ENCODE measurements at places on chromosomes 2 and 18.

- no peak for DNase-seq
These were observed 42.8 kb upstream of the TTC39C start for GRCh38 chr18:23971666-23972230.

GRCh38 chr2:5392658-5393057 lies 299.5 kb upstream of the SOX11 start:
- DNase-seq = no peak

GRCh38 chr2:240983361-240983995 lies 14.9 kb upstream of the SNED1 start:
- DNase-seq = no peak

DNA sequence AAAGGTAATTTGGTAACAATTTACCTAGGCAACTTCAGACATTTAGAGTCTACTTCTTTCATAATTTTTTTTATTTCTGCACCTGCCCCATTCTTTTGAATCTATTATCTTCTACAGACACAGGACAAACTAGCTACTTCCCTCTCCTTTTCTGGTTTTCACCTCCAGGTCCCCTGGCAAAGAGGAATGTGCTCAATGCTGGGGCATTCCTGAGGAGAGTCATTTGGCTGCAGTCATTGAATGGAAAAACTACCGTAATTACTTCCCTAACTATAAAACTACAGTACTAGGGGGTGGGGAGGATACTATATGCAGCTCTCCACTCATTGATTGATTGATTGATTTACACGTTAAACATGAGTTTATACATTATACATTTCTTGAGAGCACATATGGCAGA lies 11.2 kb upstream of the ARHGAP28 start:
- DNase-seq = no peak

GRCh38 chr2:46858702-46859090 lies 56.9 kb downstream of the MCFD2 start:
- DNase-seq = no peak

- no peak for DNase-seq
These were observed 19.5 kb upstream of the CFAP36 start for GRCh38 chr2:55500025-55500424.

DNA sequence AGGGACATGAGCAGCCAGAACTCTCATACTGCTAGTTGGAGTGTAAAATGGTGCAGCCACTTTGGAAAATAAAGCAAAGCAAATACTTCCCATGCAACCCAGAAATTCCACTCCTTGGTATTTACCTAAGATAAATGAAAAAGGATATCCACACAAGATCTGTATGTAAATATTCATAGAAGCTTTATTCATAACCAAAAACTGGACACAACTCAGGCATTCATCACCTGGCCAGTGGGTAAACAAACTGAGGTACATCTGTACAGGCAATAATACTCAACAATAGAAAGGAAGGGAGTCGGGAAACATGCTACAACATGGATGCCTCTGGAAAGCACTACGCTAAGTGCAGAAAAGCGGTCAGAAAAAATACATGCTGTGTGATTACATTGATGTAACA lies 2.5 kb upstream of the LOXHD1 start:
- DNase-seq = no peak

- no peak for DNase-seq
These were observed 186.4 kb upstream of the FAM98A start for GRCh38 chr2:33785201-33786106.

DNA sequence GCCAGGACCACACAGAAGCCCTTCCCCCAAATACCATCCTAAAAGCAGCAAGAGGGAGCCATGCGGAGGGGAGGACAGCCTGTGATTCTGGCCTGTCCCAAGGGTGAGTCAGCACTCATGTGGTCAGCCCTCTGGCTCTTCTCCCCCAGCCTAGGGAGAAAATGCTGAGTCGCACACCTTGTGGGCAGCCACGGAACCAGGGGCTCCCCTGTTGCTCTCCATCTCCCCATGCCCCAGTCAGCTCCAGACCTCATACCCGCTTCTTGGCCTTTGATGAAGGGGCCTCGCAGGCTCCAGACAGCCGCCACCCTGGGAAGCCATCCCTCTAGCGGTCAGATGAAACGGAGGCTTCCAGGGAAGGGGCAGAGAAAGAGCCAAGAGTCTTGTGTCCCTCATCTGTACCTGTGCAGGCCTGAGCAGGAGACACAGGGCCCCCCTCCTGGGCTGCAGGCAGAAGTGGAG lies 181.3 kb upstream of the SIX2 start:
- no peak for DNase-seq

GRCh38 chr2:223069465-223069864 lies 17.5 kb downstream of the KCNE4 start:
- no peak for DNase-seq

DNA sequence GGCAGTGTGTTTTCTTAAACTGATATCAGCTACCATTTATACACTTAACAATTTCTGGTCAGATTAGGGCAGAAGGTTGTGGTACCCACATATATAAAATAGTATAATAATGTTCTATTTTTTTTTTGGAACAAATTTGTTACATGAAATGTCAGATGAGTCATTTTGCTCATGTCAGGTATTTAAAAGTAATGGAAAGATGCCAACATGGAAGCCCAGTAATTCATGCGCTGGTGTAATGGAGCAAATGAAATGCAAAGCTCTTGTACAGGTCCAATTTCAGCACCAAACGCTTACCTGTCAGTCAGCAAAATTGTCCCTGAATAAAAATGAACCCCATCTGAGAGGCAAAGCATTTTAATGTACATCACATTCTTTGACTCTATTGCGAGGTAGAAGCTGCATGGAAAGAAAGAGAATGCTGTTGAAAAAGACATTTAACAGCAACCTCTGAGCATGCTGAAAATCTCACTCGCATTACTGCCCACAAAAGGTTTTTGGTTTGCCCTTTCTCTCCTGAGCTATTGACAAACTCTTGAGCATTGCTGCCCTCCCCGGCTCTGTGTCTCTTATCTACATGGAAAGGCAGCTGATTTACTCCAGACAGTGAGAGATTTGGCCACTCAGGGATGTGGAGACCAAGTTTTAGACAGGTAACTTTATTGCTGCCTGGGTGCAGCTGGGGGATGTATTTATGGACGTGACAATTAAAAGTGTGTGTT lies 217.5 kb downstream of the CAMKMT start:
- DNase-seq = no peak

DNA sequence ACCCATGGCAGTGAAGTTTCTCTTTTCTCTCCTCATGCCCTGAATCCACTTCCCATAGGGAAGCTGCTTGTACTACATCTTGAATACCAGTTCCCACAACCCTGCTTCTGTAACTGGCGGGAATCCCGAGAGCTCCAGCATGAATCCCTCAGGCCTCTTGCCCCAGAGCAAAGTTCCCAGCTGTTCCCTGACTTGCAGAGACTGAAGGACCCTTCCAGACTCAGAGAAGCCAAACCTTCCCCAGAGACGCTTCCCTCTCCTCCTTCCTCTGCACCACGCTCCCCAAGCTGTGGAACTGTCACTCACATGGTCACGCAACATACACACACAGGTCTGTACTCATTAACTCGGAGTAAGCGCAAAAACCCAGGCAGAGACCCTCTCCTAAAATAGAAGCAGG lies 26.4 kb downstream of the TRAPPC12 start:
- DNase-seq = no peak

DNA sequence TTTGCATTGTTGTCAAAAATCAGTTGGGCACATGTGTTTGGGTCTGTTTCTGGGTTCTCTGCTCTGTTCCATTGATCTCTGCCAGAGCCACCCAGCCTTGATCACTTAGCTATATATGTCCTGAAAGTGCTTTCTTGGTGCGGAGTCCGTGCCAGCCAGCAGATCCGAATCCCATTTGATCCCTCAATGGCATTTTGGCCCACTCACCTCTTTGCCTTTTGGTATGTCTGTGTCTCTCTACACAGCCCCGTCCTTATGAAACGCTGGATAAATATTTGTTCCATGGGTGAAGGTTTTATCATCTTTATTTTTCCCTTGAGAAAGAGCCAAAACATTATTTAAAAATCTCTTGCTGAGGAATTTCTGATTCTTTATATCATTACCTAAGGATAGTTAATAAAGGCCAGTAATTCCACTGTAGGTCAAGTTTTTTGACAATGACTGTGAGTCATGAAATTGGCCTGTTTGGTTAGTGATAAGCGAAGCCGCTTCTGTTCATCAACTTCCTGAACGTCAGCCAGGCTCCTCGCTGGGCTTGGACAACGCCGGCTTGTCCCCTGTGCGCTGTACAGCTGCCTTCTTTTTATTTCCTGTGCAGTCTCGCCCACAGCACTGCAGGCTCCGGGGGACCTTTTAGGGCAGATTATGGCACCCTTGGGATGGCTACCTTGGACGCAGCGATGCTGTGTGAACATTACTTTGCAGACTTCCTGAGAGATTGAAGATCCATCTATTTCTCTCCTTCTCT lies 24.9 kb downstream of the MTCL1 start:
- DNase-seq = no peak

- DNase-seq = no peak
These were observed 358.2 kb downstream of the RBM43 start for GRCh38 chr2:150903461-150903860.

DNA sequence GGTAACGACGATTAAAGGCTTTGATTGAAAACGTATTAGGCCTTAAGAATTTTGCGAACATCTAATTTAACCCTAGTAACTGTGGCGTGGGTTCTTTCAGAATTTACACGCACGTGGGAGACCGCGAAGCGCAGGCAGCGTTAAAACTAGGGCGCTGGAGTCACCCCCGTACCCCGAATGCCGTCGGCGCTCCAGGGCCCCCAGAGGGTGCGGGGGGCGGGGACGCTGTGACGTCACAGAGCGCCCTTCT lies 673 bp upstream of the SMCHD1 start:
- DNase-seq = no peak

GRCh38 chr2:99079226-99079625 lies 62.3 kb upstream of the C2orf15 start:
- no peak for DNase-seq

GRCh38 chr2:240431271-240431660 lies 4.2 kb upstream of the GPC1 start:
- no peak for DNase-seq

GRCh38 chr2:232085164-232085563 lies 123.7 kb downstream of the DIS3L2 start:
- DNase-seq = no peak

- DNase-seq = no peak
These were observed 259.7 kb downstream of the CDH19 start for GRCh38 chr18:66344227-66344626.

GRCh38 chr18:33871363-33872025 lies 293.5 kb downstream of the ASXL3 start:
- DNase-seq = no peak

GRCh38 chr18:45373286-45373880 lies 241.9 kb upstream of the SLC14A2 start:
- no peak for DNase-seq

DNA sequence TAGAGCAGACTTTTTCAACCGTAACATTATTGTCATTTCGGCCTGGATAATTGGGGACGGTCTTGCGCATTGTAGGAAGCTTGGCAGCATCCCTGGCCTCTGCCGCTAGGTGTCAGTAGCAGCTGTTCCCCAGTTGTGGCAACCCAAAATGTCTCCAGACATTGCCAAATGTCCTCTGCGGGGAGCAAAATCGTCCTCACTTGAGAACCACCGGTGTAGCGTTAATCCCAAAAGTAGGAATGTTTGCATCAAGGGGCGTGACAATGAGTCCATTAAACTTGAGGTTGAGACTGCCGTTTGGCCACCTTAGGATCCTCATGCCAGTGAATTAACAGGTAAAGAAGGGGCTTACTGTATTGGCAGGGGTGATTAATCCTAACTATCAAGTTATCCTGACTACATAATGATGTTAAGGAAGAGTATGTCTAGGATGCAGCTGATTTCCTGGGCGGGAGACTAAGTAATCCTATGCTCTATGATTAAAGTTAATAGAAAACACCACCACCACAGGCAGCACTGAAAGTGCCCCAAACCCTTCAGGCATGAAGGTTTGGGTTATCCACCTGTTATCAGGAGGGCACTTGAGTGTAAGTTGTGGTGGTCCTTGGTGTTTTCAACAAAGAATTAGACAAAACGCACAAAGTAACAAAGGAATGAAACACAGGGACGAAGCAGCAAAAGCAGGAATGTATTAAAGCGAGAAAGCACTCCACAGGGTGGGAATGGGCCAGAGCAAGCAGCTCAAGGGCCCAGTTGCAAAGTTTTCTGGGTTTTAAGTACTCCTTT lies 4.9 kb upstream of the ZC3H8 start:
- peak; percentile 56 for DNase-seq

GRCh38 chr2:240478346-240479110 lies 43.1 kb downstream of the GPC1 start:
- no peak for DNase-seq

Data from foreskin melanocyte (primary cell).